ENCODE measurements at places on chromosomes 4 and X.

DNA sequence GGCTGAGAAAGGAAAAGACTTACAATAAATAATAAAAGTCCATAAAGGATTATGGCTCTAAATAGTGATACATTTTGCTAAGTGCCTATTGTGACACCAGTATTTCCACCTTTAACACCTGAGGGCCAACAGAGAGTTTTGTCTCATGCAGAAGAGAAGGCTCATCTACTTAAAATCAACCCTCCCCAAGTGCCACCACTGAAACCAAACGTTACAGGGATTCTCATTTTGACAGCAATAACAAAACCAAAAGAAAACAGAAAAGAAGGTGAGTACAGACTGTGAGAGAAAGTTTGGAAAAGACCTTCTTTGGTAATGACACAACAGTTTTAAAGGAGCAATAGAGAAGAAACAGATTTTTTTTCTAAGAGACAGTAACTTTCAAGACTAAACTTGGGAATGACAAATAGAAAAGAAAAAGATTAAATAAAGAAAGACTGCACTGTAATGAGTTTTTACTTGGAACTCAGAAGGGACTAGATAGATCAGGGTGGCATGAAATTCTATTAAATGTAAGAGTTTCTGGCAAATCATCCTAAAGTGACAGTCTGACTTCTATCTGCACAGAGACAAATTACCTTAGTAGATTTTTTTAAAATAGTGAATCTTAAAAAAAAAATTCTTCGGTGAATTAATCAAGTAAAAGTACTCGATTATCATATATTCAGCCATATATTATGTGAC is 109.7 kb downstream of the ZNF827 start:
- DNase-seq, result no peak

DNA sequence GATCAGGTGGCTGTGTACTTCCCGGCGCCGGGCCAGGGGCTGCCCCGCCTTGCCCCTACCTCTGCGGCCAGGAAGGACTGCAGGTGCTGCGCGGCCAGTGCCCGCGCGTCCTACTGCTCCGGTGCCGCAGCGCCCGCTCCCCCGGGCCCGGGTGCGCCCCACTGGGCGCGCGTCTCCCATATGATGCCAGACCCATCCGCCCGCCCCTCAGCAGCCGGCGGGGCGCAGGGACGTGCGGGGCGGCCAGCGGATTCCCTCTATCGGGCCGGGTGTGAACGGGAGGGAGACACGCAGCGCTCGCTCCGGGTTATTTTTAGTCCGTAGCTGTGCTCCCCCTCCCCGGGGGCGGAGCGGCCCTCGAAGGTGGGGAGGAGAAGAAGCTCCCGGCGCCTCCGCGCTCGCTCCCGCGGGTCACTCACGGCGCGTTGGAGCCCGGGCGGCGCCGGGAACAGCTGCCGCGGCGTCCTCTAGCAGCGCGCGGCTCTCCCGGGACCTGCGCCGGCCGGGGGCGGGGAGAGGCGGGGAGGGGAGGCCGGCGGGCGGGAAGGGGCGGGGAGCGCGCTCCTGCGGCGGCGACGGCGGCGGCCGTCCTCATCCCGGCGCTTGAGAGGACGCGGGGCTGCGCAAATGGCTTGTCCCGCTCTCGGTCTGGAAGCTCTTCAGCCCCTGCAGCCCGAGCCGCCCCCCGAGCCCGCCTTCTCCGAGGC is 103.6 kb downstream of the UCHL1 start:
- peak; percentile 65 for DNase-seq

DNA sequence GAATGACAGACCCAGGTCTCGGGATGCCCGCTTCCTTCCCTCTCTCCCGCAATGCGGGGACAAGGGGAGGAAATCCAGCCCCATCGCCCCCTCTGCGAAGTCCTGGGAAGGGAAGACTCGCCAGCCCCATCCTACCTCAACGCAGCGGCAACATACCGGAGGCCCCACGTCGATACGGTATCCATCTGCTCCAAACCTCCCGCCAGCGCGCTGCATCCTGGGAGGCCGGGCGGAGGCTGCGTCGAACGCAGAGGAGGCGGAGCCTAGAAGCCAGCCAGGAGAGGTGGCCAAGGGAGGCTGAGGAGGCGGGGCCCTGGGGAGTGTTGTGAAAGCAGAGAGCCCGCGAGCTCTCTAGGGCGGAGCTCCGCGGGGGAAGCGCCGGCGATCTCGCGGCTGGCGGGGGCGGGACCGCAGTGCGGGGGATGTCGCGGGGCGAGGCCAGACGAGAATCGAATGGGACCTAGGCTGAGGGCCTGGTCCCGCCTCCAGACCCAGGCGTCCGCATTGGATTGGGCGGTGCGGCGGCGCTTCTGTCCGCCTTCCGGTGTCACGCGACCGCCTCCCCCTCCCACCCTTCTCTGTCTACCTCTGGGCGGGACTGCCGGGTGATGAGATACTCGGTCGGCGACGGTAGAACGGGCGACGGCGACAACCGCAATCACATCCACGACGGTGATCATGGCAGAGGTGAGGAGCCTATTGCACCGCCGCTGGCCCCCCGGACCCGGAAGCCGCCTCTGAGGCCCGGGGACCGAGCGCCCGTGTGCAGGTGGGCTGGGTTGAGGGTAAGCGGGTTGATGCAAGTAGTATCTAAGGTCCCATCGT is at the start of the genes FANCB and MOSPD2:
FANCB (minus strand) TSS at position 219 of the 825 bp plus-strand sequence. CDS start 7,559 bp downstream, outside the sequence.
MOSPD2 (plus strand) TSS at position 571 of the 825 bp plus-strand sequence; CDS start at position 679, 108 bp downstream.
- DNase-seq, result peak; percentile 41

DNA sequence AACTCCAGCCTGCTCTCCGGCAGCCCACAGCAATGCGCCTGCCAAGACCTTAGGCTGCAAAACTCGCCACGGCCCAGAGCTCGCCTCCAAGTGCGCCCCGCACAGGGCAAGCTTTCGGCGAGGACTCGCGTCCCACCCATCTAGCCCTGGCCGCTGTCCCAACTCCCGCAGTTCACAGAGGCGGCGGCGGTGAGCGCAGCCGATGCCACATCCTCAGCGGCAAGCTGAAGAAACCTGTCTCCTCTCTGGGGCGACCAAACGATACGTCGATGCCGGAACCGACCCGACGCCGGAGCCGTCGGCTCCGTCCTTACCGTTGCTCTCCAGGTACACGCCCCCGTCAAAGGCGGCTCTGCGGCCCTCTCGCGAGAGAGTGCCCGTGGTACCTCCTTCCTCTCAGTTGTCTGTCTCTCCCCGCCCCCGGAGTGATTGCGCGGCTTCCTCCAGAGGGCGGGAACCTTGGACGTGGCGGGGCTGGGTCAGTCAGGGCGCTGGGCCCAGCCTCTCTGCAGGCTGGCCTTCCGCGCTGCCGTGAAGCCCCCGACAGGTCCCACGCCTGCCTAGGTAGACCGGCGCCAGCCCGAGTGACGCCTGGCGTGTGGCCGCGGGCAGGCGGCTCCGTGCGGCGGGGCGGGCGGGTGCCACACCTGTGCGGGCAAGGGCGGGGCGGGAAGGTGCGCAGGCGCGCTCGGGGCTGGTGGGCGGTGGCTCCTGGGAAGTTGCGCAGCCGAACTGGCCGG is 380 bp upstream of the RAB33B start:
- peak; percentile 82 for DNase-seq

- no peak for DNase-seq
These were observed 67.2 kb downstream of the DCAF12L1 start for GRCh38 chrX:126485409-126485808.

DNA sequence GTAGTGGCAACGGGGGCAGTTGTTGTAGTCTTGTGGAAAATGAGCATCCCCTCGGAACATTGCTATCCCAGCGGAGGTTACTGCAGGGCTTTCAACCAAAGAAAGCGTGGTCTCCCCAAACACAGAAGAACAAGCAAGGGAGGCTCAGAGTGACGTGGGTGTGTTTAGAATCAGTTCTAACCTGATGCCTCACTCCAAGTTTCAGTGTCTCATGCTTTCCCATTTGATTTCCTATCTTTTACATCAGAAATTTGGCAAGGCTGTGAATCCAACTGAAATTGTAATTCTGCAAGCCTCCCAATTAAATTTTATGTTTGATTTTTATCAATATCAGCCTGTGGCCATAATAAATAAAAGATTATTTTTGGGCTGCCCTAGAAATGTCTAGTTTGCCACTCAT is 156.1 kb upstream of the LNX1 start:
- no peak for DNase-seq

GRCh38 chr4:52545099-52546069 is 113.7 kb downstream of the USP46 start:
- DNase-seq, result peak; percentile 19

GRCh38 chrX:15985937-15986336 is 131.3 kb upstream of the AP1S2 start:
- DNase-seq, result no peak

DNA sequence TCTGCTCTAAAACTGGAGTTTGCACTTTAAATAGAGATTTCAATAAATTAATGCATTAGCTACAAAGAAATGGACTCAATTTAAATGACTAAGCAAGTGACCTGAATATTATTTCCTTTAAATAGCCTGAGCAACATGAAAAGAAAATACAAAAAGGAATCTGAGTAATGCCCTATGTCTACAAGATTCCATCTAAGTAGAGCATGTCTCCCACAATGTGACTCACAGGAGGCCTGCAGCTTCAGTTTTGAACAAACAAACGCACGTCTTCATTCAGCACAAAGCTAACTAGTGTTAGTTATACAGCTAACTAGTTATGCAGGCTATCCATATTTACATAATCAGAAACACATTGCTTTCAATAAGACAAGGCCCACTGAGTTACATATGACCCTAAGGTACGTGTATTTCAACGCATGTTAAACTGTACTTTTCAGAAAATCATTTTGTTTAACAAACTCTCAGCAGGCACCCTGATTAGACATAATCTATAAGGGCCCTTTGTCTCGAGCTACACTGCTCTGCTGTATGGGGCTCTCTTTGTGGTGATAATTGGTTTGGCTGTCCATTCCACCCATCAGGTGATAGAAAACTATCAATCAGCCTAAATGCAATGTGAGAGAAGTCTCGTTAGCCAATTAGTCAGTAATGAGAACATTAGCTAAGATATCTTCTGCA is 116.5 kb downstream of the MAML3 start:
- no peak for DNase-seq

- no peak for DNase-seq
These were observed 279.2 kb downstream of the QDPR start for GRCh38 chr4:17232566-17233253.

DNA sequence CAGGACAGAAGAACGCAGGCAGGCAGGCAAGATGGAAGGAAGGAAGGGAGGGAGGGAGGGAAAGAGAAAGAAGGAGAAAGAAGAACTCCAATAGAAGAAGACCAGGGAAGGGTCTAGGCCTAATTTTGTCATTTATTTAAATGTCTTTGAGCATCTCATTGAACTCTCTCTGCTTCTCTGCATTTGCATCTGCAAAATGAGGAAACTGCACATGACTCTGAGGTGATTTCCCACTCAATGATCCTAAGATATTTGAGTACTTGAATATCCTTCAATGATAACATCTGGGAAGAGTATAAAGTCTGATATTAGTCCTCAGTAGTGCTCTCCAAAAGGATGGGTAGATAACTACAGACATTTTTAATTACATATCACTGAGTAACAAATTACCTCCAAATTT is 33.1 kb upstream of the RBPJ start:
- DNase-seq, result no peak

DNA sequence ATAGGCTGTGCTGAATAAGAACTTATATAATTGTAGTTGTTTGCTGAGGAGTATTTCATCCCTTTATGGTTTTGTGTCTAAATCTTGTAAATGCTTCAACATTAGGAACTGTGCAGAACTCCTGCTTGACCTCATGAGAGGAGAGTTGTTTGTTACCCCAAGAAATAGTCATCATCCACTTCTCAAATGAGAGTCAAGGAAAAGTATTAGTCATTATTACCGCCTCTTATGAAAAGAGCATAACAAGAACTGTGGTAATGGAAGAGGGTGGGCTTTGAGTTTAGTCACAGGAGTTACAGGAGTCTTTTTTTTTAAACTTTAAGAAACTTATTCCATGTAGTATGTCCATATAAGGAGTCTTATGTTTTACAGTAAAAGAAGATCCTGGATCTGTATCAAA is 132.9 kb downstream of the RAP1GDS1 start:
- DNase-seq, result no peak

DNA sequence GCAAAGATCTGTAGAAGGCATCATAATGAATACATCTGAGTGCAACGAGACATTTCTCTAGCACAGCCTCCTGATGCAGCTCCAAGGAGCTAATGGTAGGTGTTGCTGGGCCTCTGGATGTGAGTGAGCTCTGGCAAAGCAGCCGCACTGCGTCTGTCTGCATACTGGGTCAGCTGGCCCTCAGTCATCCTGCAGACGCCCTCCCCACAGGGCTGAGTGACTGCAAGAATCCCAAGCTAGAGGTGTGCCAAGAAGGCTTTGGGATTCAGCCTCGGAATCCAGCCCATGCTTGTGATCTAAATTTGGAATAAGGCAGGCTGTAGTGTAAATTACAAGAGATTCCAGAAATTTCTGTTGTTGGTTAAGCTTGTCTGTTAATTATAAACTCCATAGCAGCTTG is 18.5 kb downstream of the HERC3 start:
- DNase-seq, result no peak

DNA sequence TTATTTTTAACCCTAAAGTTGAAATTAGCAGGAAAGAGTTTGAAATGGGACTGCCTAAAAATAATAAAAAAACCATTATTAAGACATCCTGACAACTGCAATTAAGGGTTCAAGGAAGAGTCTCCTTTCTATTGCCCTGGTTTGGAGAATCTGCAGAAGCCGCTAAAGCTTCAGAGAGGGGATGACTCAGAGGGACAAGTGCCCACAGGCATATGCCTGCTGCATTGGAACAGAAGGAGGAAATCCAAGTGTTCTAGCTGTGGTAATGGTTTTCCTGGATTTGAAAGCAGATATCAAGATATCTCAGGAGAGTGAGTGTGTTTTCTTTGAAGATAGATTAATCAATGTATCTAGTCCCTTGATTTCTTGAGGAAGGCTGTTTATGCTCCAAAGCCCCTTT is 235.1 kb upstream of the TAPT1 start:
- no peak for DNase-seq

- DNase-seq, result no peak
These were observed 23.6 kb downstream of the CPE start for GRCh38 chr4:165402375-165402774.

DNA sequence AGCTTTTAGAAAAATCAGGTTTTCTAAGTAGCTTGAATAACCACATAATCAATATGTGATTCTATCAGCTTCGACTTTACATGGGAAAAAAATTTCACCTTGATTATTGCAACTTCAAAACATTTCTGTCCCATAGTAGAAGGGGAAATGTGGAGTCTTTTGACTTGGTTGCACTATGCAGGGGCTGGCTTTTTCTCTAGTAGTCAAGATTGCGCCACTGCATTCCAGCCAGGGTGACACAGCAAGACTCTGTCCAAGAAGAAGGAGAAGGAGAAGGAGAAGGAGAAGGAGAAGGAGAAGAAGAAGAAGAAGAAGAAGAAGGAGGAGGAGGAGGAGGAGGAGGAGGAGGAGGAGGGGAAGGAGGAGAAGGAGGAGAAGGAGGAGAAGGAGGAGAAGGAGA is 84.9 kb downstream of the MAML3 start:
- no peak for DNase-seq

- no peak for DNase-seq
These were observed 103.5 kb downstream of the RPA4 start for GRCh38 chrX:96987228-96987627.

GRCh38 chrX:102624105-102624504 is 24.8 kb downstream of the ARMCX5 start:
- no peak for DNase-seq

DNA sequence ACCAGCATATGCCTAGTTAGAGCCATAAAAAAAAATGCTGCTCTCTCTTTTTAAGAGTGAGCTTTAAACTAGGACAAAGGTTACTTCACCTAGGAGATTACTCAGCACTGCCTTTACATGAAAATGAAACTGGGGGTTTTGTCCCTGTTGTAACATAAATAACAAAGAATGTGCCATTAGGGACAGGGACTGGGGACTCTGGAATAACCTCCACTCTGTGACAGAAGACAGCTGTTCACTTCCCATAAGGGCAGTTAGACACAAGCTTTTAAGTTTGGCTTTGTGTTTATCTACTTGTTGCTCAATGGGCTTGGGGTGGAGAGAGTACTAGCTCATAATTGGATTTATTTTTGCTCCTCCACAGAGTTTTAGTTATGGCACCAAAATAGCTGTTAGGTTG is 11.9 kb downstream of the ENPEP start:
- no peak for DNase-seq

Measured in D721Med (cell line).